ENCODE measurements at places on chromosomes 12 and 14. TPM values are rescaled to one million over a fixed set of nuclear protein-coding genes. Genes with fewer than 3 reads are reported as not detected.
A peak's percentile ranks its signal among the peaks of the same experiment; 100 is the strongest.

DNA sequence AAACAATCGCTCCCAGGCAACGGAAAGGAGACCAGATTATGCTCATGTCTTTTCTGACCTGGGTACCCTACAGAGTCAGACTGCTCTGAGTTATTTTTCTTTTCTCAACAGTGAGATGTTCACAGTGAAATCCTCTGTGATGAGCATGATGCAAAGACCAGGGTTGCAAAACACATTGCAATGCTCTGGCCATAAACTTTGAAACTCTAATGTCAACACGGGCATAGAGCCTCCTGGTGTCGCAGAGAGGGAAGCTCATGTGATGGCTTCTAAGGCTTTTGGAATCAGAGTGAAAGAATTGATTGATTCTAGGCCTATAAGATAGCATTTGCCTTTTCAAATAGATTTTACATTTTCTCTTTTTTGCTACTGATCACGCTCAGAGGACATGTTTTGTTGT lies 193.4 kb downstream of the RASSF9 start:
- no peak for DNase-seq

DNA sequence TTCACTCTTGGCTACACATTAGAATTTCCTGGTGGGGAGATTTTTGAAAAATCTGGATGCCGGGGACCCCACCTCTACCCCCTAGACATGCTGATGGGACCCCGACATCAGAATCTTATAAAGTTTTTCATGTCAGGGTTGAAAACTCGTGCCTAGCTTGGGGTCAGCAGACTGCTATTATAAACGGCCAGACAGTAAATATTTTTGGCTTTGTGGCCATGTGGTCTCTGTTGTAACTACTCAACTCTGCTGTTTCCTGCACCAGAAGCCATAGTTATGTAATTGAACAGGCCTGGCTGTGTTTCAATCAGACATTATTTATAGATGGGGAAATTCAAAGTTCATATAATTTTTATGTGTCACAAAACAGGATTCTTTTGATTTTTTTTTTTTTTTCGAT lies 41.6 kb downstream of the ACACB start:
- no peak for DNase-seq

- no peak for DNase-seq
Observed at GRCh38 chr14:51723990-51724389, 72.3 kb downstream of the FRMD6 start.

DNA sequence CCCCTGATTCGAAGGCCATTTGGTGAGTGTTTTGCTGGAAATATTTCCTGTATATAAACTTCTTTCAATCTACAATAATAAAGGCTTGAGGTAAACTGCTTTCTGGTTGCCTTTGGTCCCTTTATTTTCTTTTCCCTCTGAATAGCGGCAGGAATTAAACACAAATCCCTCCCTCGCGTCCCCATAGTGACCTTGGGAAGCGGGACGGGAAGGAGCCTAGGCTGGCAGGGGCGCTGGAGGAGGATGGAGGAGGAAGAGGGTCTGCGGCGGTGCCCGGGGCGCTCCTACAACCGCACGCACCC lies 2.0 kb downstream of the DIO3 start:
- DNase-seq = no peak

ZNF384 gene
- 36.7 TPM for total RNA-seq

GRCh38 chr12:94872671-94872970 lies 130.9 kb downstream of the NDUFA12 start:
- no peak for DNase-seq

DNA sequence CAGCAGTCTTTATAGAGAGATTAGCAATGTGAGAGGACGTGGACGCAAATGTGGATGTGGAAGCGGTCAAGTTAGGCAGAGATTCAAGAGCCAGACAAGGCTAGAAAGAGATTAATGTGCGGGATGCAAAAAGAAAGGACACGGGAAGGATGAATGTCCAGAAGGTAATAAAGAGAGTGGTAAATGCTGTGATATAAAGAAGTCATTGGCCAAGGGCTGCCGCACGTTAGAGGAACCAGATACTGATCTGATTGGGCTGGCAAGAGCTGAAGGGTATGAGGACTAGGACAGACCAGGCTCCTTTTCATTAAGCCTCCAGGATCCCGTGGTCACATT lies 59.5 kb downstream of the DHRS2 start:
- no peak for DNase-seq

DNA sequence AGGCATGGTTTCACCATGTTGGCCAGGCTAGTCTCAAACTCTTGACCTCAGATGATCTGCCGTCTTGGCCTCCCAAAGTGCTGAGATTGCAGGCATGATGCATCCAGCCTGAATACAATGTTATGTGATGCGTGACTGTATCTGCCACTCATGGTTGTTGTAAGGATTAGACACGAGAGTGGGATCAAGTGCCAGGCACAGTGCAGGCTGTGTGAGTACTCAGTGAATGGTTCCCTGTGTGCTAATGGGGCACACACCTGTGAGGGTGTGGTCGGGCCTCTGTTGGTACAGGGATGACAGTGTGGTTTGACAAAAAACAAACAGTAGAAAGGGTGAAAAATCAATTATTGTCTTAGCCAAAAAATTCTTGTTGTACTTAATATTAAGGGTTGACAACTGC lies 61.8 kb downstream of the TECPR2 start:
- no peak for DNase-seq

DNA sequence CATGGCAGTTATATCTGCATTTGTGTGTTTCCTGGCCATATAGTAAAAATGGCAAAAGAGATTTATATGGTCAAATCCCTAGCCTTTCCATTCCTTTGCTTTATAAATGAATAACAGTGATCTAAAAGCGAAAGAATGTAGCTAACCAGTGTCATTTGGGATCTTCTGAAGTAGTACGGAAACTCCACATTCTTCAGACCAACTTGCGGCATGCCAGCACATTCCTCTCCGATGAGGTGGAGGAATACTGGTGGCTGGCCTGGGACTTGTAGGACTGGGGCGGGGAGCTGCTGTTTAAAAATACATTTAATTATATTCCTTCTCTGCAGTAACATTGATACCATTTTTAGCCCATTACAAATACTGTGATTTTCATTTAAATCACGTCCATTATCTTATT lies 85.3 kb downstream of the SAMD4A start:
- peak; percentile 58 for DNase-seq

GRCh38 chr14:69716478-69717187 lies 50.3 kb upstream of the SRSF5 start:
- no peak for DNase-seq

AGAP2 gene
- 2.0 TPM for total RNA-seq

DNA sequence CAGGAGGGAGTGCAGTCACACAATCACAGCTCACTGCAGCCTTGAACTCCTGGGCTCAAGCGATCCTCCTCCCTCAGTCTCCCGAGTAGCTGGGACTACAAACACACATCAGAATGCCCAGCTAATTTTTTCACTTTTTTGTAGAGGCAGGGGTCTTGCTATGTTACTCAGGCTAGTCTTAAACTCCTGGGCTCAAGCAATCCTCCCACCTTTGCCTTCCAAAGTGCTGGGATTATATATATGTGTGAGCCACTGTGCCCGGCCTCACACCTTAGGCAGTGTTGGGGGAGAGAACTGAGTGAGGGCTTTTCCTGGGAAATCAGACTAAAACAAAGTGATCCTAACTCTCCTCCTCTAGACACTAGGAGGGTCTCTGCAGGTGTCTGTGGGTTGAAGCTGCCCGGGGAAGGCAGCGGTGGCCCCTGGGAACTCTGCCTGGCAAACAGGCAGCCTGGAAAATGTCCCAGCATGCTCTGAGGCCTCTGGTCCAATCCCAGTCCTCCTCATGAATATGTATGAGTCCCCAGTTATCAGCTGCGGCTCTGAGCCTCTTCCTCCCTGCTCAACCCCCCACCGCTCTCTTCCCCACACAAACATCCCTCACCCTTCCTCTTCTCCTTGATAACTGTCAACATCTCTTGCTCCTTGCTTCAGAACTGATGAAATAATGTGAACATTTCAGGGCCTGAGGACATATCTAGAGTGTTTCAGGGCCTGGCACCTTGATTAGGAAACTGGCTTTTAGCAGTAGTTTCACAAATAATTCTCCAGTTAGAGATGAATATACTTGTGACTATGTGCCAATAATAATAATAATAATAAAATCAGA lies 7.9 kb upstream of the NAA25 start:
- no peak for DNase-seq

DNA sequence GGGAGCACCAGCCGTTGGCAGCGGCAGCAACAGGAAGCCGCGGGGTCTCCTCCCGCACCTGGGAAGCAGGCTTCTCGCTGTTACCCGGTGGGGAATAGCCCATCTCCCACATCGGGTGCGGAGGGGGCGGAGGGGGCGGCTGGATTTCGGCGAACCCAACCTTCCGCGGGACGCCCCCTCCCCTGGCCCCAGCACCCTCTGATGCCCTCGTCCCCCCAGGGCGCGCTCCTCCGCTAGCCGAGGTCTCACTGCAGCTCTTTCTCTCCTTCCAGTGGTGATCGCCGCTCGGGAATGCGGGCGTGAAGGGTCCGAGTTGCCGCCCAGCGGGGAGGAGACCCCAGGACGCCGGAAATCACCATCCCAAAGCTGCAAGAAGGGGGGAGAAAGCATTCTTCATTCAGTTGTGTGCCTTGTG lies 303 bp downstream of the SAMD4A start:
- no peak for DNase-seq

CCDC177 gene
- total RNA-seq = not detected
